Skin of body (tissue), 3 donors: ENCODE measurements at places on chromosomes 13 and 19.

DNA sequence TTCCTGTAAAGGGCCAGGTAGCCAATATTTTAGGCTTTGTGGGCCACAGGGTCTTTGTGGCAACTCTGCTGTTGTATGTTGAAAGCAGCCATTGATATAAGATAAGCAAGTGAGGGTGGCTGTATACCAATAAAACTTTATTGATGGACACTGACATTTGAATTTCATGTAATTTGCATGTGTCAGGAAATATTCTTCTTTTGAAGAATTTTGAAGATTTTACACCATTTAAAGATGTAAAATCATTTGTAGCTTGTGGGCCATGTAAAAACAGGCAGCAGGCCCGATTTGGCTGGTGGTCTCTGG is 2.4 kb upstream of the CTU1 start:
- DNase-seq = no peak

- DNase-seq = peak; percentile 3
These were observed 435.3 kb upstream of the HTR2A start for GRCh38 chr13:47332149-47332548.

DNA sequence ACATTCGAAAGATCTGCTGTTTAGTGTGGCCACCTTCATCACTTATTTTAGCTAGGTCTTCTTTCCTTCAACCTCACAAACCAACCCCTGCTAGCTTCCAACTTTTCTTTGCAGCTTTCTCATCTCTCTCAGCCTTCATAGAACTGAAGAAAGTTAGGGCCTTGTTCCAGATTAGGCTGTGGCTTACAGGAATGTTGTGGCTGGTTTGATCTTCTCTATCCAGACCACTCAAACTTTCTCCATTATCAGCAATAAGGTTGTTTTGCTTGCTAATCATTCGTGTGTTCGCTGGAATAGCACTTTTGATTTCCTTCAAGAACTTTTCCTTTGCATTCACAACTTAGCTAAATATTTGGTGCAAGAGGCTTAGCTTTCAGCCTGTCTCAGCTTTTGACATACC is 44.7 kb downstream of the CARS2 start:
- no peak for DNase-seq

DNA sequence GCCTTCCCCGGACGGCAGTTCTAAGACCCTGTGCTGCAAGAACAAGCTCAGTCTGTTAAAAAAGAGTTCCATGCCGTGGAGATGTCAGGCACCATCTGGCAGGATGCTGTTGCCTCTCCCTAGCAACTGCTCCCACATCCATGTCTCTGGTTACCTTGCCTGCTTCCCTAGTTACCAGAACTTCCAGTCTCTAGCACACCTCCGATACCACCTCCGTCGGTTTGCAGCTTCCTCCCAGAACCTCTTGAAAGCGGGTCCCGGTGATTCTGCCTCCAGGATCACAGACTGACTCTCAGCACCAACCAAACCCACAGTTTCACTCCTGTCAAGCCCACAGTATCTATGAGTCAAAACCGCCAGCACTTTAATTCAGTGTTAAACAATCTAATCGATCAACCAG is 55.4 kb downstream of the KCTD12 start:
- no peak for DNase-seq

DNA sequence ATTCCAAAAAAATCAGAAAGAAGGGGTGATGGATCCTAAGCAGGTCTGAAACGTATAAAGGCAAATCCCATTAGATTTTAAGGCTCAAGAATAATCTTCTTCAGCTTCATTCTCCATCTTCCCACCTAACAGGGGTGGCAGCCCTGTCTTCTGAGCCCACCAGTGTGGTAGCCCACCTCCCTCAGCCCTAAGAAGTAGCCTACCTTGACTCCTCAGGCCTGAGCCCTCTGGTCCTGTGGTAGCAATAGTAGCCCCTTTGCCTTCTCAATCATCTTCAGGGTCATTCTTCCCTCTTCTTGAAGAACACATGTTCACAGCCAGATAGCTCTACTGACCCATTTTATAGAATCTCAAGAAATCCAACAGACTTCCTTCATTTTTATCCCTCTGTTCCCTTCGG is 33.7 kb downstream of the N4BP2L2 start:
- no peak for DNase-seq

DNA sequence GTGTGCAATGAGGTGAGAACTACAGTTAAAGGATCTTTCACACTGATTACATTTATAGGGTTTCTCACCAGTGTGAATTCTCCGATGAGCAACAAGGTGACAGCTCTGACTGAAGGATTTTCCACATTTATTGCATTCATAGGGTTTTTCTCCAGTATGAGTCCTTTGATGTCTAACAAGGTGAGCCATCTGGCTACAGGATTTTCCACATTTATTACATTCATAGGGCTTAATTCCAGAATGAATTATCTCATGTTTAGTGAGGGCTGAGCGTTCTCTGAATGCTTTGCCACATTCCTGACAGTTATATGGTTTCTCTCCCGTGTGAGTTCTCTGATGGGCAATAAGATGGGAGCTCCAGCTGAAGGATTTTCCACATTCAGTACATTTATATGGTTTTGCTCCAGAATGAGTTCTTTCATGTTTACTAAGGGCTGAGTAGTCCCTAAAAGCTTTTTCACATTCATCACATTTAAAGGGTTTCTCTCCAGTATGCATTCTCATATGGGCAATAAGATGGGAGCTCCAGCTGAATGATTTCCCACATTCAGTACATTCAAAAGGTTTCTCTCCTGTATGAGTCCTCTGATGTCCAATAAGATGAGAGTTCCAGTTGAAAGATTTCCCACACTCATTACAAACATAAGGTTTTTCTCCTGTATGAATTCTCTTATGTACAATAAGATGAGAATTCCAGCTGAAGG is 4.4 kb upstream of the C19orf18 start:
- no peak for DNase-seq

DNA sequence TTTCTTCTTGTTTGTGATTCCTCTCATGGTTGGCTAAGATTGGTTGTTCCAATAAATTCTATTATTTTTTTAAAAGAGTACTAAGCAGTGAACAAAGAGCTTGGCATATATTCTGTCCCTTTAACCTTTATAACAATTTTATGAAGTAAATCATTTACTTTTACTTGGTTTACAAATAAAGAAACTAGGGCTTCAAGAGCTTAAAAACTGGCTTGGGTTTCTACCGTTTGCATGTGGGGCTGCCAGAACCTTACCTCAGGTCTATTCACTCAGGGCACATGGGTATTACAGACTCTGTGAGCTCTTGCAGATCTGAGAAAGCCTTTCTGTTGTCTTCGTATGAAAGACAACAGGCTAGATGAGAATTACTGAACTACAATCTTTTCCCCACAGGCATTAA is 13.3 kb downstream of the N4BP2L1 start:
- no peak for DNase-seq

GRCh38 chr13:100362781-100363180 is 225.8 kb downstream of the GGACT start:
- DNase-seq = no peak

GRCh38 chr19:2274931-2275535 is 6.9 kb downstream of the PEAK3 start:
- peak; percentile 57 for DNase-seq

GRCh38 chr19:52297601-52298364 is 814 bp downstream of the ZNF480 start:
- DNase-seq = peak; percentile 56

DNA sequence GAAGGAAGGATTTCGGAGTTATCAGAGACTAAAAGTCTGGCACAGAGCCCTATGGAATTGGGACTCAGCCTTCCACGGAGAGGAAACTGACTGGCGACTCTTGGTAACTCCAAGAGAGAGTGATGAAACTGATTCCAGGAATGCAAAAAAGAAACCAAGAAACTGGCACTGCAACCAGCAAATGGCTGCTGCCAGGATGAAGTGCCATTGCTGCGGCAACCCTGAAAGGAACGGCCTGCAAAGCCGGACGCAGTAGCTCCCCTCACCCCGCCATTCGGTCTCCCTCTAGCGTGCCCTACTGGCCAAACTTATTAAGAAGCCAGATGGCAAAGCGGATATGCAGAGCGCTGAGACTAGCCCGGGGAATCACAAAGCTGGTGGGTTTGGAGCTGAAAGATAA is 236.0 kb downstream of the PCDH9 start:
- DNase-seq = no peak

GRCh38 chr19:46221981-46222610 is 7.4 kb upstream of the IGFL1 start:
- DNase-seq = no peak

GRCh38 chr19:31261019-31261602 is 88.1 kb downstream of the TSHZ3 start:
- DNase-seq = no peak

- no peak for DNase-seq
These were observed 5.2 kb downstream of the PRMT1 start for GRCh38 chr19:49682274-49682673.

DNA sequence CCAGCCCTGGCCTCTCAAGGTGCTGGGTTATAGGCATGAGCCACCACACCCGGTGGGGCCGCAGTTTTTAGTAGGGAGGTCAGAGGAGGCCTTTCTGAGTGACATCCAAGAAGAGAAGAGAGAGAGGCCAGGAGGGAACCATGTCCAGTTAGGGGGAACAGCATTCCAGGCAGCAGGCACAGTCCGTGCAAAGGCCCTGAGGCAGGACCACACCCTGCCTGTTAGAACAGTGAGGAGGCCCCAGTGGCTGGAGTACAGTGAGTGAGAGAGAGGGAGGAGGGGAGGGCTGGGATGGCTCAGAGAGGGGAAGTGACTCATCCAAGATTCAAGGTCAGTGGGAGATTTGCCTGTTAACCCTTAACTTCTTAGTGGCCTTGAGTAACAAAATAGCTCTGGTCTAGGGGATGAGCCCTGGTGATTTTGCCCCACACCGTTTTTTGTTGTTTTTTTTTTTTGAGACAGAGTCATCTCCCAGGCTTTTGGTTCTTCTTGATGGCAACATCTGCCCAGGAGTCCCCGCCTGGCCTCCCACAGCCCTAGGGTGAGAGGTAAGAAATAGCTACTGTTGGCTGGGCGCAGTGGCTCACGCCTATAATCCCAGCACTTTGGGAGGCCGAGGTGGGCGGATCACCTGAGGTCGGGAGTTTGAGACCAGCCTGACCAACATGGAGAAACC is 2.7 kb upstream of the PLIN3 start:
- no peak for DNase-seq

- DNase-seq = no peak
These were observed 12.7 kb downstream of the ATP4B start for GRCh38 chr13:113645329-113645728.

DNA sequence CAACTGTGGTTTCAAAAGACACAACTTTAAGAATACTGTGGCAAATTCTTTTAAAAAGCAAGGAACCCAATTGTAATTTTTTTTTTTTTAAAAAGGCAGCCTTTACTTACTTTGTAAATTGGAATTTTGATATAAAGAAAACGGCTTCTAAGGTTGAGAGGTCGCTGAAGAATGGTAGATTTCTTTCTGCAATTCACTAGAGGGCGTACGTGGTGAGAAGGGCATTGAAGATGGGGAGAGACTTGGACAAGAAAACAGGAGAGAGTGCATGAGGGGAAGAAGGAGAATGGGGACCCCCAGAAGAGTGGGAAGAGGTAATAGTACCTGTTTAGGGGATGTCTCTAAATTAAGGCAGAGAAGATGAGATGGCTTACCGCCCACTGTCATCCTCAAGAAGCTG is 33.5 kb upstream of the PABPC3 start:
- no peak for DNase-seq

- no peak for DNase-seq
These were observed 26.5 kb downstream of the PIP5K1C start for GRCh38 chr19:3673506-3674439.

- no peak for DNase-seq
These were observed at the start of gene CCNA1 for GRCh38 chr13:36432106-36432544. TSS of gene CCNA1 (plus strand) at chr13:36432495. CDS start at chr13:36433057, 562 bp downstream.

DNA sequence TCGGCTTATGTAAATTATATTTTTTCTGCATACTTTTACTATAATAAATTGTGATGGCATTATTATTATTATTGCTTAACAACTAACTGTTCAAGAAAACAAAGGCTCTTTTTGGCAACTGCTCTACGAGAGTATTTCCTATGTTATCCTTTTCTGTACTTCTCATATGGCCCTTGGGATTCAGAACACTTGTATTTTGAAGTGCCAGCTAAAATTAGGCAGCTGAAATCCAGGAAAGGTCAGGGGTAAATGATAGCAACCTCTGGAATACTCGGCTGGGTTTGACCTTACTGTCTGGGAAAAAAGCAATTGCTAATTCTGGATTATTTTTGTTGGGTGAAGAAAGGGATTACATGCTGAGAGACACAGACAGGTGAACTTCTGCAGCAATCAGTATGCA is 23.9 kb downstream of the EDNRB start:
- DNase-seq = no peak

GRCh38 chr13:90868321-90868920 is 479.1 kb upstream of the MIR17HG start:
- no peak for DNase-seq

GRCh38 chr19:408902-409515 is at the start of gene C2CD4C:
TSS of gene C2CD4C (minus strand) at chr19:409147. CDS start at chr19:408361, 786 bp downstream.
- no peak for DNase-seq

DNA sequence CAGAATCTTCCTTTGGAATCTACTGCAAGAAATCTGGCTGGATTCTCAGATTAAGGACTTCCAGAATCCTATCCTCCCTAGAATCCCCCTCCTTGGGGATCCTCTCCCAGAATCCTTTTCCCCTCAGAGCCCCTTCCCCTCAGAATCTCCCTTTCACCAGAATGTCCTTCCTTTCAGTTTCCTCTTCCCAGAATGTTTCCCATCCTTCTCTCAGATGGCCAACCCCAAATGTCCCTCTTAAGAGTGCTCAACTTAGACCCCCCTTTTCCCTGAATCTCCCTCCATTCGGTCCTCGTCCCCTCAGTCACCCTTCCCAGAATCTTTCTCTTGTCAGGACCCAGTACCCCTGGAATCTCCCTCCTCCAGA is 584 bp upstream of the RPS16 start:
- DNase-seq = no peak

- no peak for DNase-seq
These were observed 27.7 kb downstream of the TMTC4 start for GRCh38 chr13:100646871-100647270.

DNA sequence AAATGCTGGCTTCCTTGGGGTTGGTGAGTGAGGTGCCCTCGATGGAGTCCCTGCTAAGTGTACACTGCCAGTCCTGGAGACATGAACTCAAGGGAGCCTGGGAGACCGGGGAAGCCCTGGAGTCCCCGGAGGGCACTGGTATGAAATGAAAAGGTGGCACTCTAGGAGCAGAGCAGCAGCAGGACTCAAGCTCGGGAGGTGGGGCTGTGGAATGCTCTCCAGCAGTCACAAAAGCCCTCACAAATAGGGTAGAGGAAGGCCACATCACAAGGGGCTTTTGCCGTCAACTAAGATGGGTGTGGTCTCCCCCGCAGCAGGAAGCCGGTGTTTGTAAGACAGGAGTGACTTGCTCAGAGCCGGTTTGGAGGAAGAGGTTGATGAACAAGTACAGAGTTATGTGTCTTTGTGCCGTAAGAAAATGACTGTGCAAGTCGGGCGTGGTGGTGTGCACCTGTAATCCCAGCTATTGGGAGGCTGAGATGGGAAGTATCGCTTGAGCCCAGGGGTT is 19.3 kb downstream of the CCNE1 start:
- DNase-seq = no peak

- no peak for DNase-seq
These were observed 193.5 kb upstream of the PCDH17 start for GRCh38 chr13:57438072-57438471.

DNA sequence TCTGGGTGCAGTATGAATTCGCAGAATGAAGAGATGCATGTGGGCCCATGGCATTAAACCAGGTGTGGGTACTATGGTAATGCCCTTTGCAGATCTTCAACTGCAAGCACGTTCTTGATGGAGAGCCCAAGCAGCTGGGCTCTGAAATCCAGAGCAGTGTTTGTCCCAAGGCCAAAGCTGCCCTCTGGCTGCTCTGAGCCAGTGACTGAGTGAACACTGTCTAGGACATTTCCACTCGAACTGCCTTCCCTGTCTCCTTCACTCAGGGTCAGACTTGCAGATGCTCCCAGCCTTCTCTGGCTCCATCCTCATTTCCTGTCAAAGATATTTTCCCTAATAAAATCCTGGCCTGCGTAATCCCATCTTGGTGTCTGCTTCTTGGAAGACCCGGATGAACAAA is 80.2 kb upstream of the GJB6 start:
- no peak for DNase-seq
